Esophagus squamous epithelium (tissue), 5 donors: ENCODE measurements at places on chromosomes 16 and 17.

GRCh38 chr17:52237151-52237550 is 78.6 kb upstream of the CA10 start:
- no peak for DNase-seq

DNA sequence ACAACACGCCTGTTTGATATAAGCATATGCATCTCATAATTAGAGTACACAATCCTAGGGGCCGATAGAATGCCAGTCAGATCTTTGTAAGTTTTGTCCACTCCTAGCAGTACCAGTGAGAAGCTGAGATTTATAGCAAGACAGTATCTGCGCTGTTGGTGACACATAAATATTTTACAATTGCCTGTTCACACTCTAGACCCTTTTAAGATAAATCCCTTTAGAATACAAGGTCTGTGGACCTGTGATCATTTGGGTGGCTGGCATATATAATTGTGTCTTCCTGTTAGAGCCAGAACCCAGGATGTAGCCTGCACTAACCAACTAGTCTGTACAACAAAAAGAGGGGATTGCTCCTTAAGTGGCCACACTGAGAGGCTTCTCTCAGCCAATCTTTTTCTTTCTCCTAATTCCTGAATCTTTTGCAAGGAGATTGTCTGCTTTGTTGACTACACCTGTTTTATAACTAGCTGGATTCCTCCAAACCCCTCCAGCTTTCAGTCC is 74.7 kb downstream of the WIPI1 start:
- no peak for DNase-seq

- no peak for DNase-seq
These were observed 173.5 kb downstream of the NPIPB11 start for GRCh38 chr16:29232811-29233704.

- DNase-seq, result no peak
These were observed 7.8 kb upstream of the MAPK7 start for GRCh38 chr17:19370493-19370960.

DNA sequence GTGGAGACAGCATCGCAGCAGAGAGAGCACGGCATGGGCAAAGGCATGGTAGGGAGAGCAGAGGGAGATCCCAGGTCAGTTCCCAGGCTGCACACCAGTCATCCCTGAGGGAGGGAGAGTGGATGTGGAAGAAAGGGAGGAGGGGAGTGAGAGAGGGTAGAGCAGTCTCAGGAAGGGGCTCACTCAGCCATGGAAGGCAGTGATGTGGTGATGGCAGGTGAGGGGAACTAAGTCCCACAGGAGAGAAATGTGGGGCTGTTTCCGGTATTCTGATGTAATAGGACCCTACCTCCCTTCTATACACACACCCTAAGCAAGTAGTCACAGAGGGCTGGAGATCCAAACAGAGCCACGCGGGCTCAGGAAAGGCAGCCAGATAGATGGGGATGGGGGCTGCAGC is 500.3 kb upstream of the CDH11 start:
- no peak for DNase-seq

GRCh38 chr16:55502801-55503366 is 6.0 kb upstream of the LPCAT2 start:
- no peak for DNase-seq

GRCh38 chr16:88196471-88197400 is 186.0 kb upstream of the ZNF469 start:
- no peak for DNase-seq

DNA sequence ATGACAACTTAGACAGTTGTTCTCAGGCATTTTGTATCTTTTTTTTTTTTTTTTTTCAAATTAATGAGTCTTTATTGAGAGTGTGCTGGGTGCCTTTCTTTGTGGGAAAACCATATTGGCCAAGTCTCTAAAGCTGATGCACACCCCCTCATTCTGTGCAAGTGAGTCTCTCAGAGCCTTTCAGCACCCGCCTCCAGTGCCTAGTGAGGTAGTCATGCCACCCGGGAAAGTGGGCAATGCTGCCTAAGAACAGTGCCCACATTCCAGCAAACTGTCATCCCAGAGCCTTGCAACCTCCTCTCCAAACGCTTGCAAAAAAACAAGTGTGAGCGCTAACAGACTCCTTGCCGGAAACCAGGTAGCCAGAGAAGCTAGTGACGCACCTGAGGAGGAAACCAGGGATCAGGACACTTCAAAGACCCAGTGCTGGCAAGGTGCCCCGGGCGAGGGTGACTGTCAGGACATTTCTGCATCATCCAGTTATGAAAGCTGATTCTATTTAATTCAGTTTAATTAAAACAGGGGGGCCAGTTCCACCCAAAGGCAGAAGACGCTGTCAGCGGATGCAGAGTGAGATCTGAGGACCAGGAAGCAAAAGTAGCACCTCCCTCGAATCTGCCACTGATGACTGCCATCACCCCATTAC is 34.9 kb downstream of the SMARCE1 start:
- DNase-seq, result no peak

GRCh38 chr17:44061446-44061845 is 5.0 kb downstream of the LSM12 start:
- DNase-seq, result no peak

DNA sequence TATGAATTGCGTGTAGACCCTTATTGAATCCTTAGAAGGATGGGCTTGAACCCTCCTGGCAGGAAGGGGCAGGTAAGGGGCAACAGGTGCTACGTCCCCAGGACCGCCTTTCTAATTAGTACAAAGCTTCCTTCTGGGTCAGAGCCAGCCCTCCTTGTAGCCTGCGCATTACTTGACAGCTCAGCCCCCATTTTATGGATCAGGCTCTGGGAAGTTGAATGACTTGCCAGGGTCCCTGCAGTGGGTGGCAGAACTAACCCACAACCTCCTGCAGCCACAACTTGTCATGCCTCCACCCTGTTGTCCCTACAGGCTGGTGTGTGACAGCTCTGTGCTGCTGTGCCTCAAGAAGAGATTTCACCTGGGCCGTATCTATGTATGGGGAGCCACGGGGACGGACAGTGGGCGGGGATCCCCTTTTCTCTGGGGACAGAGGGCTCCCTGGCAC is 2.7 kb downstream of the MYO15B start:
- no peak for DNase-seq

- no peak for DNase-seq
These were observed 140.1 kb downstream of the SPECC1 start for GRCh38 chr17:20149251-20149650.

DNA sequence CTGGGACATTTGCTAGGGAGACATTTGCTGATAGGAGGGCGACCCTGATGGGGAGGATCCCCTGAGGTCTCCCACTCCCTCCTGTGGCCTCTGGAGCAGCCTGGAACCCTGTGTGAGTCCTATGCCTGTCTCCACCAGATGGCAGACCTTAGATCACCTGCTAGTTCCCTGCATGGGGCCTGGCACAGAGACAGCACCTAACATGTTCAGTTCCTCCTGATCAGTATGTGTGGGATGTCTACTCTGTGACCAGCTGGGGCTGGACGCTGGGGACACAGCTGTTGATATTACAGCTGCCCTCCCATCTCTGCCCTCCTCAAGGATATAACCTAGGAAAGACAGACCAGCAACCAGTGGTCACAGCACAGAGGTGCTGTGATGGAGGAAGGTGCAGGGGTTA is 1.1 kb upstream of the ADCY7 start:
- DNase-seq, result no peak

DNA sequence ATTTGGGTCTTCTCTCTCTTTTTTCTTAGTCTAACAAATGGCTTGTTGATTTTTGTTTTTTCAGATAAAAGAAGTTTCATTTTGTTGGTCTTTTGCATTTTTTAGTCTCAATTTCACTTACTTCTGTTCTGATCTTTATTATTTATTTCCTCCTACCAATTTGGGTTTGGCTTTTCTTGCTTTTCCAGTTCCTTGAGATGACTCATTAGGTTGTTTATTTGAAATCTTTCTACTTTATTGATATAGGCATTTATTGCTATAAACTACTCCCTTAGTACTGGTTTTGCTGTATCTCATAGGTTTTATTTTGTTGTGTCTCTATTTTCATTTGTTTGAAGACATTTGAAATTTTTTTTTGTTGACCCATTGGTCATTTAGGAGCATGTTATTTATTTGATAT is 152.2 kb upstream of the MPHOSPH6 start:
- no peak for DNase-seq

DNA sequence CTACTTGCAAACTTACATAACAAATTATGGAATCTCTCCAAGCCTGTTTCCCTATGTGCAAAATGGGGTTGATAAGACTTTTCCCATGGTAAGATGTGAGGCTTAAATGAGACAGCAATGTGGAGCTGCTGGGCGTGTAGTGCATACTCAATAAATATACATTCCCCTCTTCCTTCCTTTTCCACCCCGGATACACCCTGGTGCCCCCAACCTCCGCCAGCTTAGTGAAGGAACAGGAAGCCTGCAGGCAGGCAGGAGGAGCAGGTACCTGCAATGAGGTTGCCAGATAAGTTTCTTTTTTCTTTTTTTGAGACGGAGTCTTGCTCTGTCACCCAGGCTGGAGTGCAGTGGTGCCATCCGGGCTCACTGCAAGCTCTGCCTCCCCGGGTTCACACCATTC is 14.9 kb downstream of the C17orf50 start:
- DNase-seq, result no peak

DNA sequence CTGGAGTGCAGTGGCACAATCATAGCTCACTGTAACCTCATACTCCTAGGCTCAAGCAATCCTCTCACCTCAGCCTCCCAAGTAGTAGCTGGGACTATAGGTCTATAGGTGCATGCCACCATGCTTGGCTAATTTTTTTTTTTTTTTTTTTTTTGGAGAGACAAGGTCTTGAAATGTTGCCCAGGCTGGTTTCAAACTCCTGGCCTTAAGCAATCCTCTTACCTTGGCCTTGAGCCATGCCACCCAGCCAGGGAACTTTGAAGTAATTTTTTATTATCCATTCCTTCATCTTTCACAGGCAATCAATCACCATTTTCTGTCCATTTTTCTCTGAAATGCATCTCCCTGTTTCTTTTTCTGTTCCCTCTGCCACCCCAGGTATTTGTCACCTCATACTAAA is 6.3 kb upstream of the PSMD7 start:
- no peak for DNase-seq

DNA sequence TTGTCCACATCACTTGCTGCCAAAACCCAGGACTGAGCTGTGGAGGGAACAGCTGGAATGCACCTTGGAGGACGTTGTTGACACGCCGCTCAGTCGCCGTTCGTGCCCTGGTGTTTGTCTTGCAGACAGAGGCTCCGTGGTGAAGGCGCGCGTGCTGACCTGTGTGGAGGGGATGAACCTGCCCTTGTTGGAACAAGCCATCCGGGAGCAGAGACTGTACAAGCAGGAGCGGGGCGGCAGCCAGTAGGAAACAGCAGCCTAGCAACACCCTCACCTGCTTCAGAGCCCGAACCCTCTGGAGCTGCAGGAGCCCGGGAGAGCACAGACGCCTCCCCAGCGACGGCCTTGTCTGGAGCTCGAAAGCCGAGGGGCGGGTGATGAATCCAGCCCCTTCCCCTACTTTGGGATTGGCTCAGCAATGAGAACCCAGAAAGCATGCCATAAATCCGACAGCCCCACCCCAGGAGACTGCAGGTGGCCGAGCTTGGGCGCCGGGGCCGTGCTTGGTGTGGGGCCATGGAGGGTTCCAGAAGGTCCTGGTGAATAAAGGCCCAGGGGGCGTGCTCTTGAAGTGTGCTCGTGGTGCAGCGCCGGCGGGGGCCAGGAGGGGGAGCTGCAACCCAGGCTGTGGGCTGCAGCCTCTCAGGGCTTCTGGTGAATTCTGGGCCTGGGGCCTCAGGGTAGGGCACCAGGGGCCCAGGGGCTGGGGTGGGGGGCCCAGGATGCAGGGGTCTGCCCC is 470 bp upstream of the CDK3 start:
- no peak for DNase-seq

DNA sequence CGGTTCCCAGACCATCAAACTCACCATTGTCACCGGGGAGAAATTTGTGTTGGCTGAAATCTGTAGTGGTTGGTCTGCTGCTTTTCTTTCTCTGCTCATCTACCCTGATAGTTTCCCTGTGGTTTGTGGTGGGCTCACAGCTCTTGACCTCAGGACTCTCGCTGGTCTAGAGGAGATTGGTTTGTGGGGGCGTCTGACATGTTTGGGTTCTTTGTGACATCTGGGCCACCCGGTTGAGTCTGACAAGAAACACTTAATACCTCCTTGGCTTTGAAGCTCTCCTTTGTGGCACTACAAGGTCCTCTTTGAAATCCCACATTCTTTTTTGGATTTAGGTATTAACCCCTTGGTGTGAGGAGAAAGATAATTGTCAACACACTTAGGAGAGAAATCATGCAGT is 662.0 kb downstream of the WWOX start:
- no peak for DNase-seq

DNA sequence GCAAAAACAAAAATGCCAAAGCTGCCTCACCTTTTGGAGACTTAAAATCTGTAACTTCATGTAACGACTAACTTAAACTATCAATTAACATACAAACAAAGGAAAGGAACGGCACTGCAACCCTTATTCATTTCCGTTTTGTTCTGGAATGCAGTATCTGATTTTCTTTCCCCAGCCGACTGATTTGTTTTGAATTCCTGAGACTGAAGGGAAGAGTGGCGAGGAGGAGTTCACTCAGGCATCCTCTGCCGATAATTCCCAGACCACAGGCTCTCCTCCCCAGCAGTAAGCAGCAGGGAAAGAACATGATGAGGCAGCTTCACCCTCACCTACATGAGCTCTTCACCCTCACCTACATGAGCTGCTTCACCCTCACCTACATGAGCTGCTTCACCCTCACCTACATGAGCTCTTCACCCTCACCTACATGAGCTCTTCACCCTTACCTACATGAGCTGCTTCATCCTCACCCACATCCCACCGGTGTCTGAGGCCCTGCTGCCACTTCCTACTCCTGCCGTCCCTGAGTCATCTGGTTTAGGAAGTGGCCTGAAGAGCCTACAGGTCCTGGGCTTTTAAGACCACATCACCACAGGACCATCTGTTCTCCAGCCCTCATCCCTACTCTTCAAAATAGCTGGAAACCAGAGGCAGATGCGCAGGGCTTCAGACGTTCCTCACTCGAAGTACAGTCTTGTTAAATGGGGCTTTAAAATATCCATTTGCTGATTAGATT is 168.0 kb upstream of the RPH3AL start:
- DNase-seq, result no peak

DNA sequence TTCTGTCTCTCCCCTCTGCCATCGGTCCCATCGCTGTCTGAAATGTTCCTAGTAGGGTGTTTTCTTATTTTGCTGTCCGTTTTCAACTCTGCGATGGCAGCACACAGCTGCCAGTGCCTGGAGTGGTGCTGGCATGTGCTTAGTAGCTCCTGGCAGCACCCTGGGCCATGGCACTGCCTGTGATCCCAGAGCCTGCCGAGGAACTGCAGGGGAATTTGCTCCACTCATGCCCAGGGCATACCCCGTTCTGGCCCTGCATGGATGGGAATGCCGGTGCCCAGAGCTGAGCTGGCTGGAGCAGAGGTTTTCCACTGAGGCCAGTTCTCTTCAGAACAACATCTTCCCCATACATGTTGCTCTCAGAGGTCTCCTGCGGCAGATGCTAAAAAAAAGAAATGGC is 43.1 kb downstream of the GPT2 start:
- DNase-seq, result no peak

- no peak for DNase-seq
These were observed 171.6 kb downstream of the SHISA6 start for GRCh38 chr17:11412654-11413053.
